ENCODE measurements at places on chromosomes 6 and 20.

DNA sequence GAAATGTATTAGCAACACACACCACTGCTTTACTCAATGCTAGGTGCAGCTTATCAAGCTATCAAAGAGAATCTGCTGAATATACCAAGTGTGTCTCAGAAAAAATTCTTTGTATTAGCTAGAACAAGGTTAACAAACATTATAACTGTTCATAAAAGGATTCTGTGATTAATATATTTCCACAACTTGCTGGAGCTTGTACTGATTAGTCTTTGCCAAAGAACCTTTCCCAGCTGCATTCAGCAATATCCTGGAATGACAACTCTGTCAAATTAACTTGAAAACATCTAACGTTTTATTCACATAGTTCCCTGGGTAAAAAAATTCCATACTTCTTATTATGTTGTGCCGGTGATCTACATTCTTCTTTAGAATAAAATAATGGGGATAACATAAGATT is 252.7 kb downstream of the FOXC1 start:
- DNase-seq: no peak

DNA sequence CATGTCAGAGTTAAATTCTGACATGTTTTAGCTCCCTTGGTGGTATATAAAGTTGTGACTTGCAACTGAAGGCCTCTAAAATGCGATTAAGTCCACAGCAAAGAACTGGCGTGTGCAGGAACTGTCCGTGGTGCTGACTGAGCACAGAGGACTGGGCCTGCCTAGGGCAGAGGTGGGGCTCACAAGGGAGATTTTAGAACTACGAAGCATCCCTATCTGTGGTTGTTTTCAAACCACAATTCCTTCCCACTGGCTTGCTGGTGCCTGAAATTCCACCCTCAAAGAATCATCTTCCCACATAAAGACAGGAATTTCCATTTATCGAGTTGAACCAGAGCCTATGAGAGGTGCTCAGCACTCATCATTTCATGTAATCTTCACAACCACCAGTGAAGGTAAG is 30.1 kb downstream of the RIMS4 start:
- DNase-seq: peak; percentile 42

DNA sequence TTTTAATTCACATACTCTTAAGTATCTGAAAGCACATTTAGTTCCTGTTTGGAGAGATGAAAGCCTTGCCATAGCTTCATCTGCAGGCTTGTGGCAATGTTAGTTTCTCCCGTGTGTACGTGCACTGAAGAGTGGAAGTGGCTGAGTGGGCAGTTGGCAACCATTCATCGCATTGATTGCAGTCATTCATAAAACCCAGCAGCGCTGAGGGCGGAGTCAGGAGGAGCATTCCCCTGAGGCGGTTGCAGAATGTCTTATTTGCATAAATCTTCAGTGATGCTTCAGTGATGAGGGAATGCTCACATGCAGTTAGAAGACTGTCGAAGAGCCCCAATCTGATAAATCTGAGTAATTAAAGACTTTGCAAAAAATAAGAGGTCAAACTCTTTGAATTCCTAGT is 79.1 kb downstream of the RIMS1 start:
- no peak for DNase-seq

DNA sequence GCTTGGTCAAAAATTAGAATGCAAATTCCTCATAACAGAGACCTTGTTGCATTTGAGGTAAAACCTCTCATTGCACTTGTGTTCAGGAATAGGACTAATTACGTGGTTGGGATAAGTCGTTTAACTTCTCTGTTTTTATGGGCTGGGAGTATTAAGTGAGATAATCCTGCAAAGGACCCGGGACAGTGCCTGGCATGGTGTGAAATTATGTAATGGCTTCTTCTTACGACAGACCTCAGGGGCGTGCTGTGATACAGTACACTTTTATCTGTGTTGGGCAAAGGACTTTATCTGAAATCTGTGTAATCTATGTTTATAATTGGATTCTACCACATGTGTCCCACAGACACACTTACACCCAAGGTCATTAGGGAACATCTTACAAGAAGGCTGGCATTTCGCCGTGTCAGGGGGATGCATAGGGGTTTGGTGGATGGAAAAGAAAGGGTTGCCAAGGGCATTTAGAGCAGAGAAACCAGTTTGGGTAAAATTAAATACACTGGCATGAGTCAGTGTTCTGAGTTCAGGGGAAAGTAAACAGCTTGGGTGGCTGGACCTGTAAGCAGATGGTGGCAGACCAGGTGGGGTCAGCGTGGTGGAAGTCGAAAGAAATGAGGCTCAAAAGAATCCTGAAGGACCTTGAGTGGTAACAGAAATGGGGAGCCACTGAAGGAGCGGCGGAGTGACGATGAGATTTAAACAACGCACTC is 17.2 kb upstream of the RTF2 start:
- peak; percentile 28 for DNase-seq

DNA sequence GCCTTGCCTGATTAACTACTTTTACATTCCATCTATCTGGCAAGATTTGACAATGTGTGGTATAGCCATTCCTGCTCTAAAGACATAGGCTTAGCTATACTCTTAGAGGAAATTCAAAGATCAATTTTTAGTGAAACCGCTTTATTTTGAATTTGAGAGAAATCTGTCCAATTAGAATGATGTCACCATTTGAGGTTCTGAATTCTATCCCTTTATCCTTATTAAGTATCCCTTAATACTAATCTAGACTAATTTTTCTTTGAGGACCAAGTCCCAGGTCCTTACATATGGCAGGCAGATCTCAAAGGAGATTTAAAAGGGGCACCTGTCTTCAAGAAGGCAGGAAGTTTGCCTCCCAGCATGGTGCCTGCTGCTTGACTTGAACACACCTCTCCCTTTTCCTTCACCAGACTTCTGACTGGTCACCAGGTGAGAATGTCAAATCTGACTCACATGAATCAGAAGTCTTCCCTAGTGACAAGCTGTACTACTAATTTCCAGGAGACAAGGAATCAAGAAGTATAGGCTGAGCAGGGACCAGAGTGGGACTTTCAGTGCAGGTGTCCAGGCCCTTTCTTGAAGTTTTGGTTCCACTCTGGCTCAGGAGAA is 15.0 kb upstream of the MRAP2 start:
- no peak for DNase-seq

GRCh38 chr6:2508071-2508470 is 242.7 kb downstream of the MYLK4 start:
- no peak for DNase-seq
